ENCODE measurements at places on chromosomes 4 and X.

DNA sequence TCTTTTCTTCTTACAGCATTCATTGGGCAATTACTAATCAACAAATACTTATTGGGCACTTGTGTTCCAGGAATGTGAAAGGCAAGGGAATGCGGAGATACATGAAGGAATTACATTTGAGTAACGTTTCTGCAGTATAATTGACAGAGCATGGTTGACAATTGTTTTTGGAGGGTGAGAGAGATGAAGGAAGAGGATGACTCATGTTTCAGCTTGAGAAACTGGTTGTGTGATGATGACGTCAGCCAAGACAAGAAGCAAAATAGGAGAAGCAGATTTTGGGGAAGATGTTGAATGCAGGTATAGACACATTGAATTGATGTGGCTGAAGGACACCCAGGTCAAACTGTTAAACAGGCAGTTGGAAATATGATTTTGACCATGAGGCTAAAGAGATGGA is 8.0 kb upstream of the CPEB2 start:
- no peak for DNase-seq

DNA sequence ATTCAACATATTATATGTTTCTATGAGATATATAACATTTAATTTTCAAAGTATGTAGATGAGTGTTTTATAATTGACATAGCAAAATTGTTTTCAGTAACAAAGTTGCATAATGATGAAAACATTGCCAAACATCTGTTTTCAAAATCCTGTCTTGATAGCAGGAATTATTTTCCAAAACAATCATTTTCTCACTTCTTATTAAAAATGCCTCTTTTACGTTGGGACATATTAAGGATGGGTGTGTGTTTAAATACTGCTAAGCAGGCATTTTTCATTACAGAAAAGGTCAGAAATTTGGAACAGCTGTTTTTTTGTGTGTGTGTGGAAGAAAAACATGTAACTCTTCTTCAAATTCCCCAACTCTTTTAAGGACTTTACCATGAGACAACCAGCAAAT is 452.0 kb downstream of the SPRY1 start:
- DNase-seq = no peak

- no peak for DNase-seq
Observed at GRCh38 chr4:93912146-93912545, 83.6 kb downstream of the ATOH1 start.

DNA sequence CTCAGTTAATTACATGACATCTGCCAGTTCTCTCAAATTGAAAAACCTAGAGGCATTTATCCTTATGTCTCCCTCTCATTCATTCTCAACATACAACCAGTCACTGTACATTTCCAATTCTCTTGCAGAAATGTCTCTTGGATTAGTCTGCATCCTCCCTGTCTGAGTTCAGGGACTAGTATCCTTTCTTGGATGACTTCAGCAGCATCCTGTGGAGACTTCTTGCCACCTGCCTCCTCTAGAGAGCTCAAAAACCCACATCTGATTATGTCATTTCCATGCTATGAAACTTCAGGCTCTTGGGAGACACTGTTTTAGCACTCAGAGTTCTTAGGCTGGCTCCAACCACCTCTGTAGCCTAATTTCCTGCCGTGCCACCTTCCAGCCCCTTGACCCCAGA is 515.1 kb upstream of the DIPK2B start:
- peak; percentile 42 for DNase-seq

DNA sequence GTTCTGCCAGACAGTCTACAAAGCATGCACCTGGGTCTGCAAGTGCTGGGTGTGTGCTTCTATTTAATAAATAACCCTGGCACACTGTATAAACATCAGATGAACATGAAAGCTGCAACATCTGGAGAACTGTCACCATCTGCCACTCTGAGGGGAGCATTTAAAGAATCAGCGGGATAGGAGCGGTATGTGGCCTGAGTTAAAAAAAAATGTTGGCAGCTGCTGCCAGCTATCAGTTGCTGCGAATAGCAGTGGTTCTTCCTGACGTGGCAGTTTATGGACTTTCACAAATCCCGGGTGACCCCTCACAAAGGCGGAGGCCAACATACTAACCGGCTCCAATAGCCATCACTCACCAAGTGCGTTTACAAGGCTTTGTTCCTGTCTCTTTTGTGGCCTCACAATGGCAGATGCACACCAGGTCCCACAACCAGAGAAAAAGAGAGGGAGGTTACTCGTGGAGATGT is 95.1 kb downstream of the RASL11B start:
- DNase-seq = peak; percentile 17

DNA sequence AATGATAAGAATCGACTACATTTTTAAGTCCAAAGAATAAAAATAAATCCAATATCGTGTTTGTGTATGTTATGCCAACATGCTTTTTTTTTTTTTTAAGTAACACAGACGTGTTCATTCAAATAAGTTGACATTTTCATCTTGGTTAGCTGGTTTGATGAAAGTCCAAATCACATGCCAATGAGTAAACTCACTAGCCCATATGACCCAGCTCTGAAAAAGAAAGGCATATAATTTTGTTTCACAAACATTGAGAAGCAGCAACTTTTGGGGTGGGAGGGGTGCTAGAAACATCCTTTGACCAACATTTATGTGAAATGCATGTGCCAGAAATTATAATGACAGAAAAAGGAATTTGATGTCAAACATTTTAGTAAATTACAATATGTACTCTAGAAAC is 61.6 kb upstream of the SPP1 start:
- no peak for DNase-seq

DNA sequence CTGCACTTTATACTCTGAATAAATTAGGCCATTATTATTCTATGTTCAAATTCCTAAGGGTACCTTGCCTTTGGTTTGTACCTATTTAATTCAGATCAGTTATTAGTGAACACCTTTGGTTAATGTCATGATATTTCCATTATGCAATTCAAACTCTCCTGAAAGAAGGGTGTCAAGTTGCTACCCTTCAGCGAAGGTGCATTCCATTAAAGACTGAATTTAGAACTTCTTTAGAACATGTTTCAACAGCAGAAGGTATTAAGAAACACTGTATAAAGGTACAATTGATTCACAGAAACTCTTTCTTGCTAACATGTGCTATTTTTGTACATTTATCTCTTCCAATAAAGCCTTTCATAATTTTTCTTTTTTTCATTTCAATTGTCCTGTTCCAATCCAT is 1545.4 kb upstream of the PCDH10 start:
- DNase-seq = no peak

DNA sequence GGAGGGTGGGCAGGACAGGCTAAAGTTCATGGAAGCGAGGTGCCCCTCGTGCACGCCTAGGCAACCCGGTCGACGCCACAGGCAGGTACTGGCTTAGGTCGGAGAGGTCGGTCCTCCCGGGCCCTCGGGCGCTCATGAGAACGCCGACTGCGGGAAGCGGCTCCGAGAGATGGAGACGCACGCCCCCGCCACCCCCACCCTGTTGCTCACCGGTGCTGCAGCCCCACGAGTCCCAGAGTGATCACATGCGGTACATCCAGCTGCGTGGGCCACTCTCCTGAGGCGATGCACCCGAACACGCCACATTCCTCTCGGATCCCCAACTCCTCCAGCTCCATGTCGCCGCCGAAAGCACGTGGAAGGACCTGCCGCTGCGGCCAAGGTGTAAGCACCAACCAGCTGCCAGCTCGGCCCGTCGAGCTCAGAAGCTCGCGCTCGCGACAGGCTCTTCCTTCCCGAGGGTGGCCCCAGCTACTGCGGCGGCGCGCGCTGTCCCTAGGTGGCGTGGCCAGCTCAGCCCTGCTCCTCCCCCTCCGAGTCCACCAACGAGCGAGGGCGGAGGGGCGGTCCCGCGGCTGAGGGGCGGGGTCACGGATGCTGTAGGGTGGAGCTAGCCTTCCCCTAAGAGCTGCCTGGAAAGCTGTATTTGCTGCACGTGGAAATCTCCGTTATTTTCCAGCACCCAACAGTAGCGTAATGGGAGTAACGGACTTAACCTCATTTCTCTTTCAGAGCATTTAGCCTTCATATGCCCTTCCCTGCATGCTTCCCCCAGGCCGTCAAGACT is at the start of gene PPAT:
TSS of gene PPAT (minus strand) at position 476 of the 787 bp plus-strand sequence. CDS start at position 338, 138 bp downstream.
- peak; percentile 91 for DNase-seq

DNA sequence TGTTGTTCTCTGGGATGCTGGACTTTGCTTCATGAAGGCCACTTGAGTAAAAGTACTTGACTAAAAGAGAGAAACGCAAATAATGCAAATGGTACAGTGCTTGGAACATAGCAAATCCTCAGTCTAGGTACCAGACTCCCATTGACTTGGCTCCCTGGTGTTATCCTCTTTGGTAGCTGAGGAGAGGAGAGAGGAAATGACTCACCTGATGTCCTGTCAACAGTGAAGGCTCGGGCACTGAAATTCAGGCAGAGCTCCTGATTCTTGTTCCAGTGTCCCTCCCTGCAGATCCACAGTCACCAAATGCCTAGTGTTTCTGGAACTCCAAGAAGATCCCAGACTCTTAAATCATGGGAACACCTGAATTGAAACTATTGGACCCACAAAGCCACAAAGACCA is 22.5 kb upstream of the TCEAL4 start:
- DNase-seq = no peak

DNA sequence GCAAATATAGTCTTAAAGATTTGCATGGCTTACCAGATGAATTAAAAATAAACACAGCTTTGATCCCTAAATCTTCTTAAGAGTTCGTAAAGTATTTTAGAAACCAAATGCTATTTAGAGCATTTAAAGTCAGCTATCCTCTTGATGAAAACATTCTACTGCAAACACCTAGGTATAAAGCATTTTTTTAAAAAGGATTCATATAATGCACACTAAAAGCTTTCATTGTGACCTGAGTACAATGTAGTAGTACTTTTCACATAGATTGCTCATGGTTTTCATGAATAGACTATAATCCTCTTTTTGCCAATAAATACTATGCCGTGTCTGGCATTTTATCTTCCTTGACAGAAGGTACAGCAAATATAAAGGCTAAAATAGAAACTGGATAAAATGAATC is 805.1 kb upstream of the INTU start:
- no peak for DNase-seq

DNA sequence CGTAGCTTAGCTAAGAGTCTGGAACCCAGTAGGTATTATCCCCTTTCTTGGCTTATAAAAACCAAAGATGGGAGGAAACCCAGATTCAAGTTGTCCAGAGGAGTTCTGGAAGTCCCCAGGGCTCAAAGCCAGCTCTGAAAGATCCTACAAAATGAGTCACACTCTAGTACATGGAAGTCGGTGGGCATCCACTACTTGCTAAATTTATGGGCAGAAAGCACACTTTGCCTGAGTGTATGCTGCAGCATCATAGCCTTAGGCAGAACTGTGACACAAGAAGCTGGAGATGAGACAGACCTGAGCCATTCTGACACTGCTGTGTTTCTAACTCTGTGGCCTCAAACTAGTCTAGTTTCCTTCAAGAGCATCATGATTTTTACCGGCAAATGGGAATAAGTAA is 429.3 kb downstream of the AFF2 start:
- no peak for DNase-seq

DNA sequence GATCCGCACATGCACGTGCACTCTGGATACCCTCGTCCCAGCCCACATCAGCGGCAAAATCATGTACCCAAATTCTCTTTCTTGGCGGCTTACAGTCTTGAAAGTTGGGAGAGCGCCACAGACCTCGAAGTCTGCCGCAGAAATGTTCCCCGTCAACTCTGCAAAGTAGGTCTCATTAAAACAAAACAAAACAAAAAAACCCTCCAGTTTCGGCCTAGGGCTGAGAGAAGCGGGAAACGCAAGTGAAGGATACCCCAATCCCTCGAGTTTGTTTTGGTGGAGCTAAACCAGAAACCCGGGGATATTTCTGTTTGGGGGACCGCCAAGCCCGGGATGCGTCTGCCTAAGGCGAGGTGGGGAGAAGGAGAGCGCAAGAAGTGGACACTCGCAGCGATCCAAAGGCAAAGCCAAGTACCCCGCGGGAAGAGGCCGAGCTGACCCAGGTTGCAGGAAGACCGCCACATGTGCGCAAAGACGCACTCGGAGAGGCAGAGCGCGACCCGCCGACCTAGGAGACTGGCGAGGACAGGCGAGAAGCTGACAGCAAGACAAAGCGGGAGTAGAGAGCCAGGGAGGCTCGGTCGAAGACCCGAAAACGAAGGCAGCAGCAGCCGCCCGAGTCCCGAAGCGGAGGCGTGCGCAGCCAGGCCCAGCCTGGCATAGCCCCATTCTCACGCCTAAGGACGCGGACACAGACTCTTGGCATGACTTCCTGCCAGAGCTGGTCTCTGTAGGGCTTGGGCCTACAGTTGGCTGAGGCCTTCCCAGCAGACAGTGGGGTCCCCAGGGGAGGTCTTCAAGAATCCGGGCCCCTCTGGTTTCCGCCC is 49.6 kb upstream of the BCOR start:
- no peak for DNase-seq

DNA sequence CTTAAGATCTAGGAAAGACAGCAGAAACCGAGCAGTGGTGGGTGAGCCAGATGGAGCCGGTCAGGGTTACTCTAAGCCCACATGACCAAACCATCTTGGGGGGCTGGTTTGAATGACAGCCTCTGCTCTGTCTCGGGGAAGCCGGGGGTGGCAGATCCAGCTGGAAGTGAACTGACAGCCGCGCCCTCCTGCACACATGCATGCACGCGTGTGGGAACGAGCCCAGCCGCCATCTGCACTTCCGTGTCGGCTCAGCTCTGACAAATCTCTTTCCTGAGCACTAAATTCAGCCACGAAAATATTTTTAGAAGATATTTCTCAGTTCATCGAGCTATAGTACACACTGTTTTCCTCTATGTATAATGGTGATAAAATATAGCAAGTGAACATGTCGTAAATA is 115.5 kb downstream of the DCTD start:
- DNase-seq = no peak

GRCh38 chrX:150058728-150059127 is 120.4 kb upstream of the EOLA2 start:
- DNase-seq = no peak

DNA sequence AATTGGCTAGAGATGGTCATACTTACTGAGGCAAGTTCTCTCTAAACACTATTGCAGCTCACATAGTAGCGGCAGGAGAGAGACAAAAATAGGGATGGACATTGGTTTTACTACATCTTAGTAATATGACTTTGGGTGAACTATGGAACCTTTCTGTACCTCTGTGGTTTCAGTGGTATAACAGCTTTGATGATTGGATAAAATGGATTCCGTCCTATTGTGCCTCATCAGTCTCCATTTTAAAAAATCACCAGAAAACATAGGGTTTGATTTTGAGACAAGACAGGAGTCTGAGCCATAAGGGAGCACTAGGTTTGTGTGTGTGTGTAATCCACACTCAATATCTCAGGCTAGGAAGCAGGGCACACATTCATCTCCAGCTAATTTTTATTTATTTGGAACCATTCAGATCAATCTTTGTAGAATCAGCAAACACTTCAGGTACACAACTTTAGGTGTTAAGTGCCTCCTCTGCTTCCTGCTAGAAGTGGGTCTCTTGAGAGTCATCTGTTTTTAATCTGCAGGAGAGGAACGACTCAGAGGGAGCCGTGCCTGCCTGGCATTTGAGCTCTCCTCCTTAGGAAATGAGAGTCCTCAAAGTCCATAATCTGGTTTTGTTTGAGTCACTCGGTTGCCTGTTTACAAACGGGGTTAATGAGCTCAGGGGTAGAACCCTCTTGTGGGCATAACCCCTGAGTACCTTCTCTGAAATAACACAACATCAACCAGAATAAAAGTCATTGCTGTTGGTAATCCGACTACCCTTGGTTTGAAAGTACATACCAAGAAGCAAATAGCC is 238.5 kb upstream of the BOD1L1 start:
- DNase-seq = no peak

- no peak for DNase-seq
Observed at GRCh38 chr4:145295547-145295946, 115.2 kb upstream of the OTUD4 start.

Data from dermis microvascular lymphatic vessel endothelial cell (primary cell).